Activated naive CD4-positive, alpha-beta T cell treated with anti-CD3 and anti-CD28 coated beads, Interleukin-2, amount 50 U/mL, for 72 hours (primary cell): ENCODE measurements at places on chromosomes 2 and 18. TPM values are rescaled to one million over a fixed set of nuclear protein-coding genes. Genes with fewer than 3 reads are reported as not detected.

DNA sequence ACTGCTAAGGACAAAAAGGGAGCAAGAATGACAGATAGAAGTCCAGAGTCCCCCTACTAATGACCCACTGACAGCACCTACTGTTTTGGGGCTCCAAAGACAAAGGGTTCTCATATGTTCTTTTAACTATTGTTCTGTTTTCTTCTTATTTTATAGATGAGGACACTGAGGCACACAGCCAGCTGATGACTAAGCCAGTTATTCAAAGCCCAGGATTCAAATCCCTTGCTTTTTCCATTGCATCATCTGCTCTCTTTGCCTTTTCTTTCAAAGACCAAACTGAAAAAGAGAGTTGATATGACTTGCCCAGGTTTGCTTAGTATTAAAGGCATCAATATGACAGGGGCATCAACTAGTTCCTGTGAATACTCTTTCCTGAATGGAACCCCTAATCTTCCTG is 299.8 kb downstream of the LRATD1 start:
- DNase-seq, result no peak

GRCh38 chr2:201084863-201085262 is 13.1 kb downstream of the NDUFB3 start:
- no peak for DNase-seq

Gene CYRIA
- 2.7 TPM for total RNA-seq

Gene SCN3A
- total RNA-seq, result 0.25 TPM
